ENCODE measurements at places on chromosomes 16 and 17.

DNA sequence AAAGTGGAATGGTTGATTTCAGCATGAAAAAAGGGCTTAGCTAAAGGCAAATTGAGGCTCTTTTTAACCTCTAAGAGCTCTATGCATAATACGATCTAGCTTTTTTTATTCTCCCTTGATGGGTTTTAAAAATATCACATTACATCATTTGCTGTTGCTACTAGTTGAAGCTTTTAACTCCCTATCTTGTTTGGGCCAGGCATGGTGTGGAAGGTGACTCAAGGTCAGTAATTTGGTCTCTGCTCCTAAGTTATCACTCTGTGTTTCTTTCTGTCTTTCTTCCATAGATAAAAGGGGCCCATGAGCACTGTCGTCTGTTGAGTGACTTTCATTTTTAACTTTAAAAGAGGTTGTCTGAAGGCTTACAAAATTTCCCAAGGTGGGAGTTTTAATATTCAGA lies 58.1 kb upstream of the GOT2 start:
- DNase-seq: no peak

DNA sequence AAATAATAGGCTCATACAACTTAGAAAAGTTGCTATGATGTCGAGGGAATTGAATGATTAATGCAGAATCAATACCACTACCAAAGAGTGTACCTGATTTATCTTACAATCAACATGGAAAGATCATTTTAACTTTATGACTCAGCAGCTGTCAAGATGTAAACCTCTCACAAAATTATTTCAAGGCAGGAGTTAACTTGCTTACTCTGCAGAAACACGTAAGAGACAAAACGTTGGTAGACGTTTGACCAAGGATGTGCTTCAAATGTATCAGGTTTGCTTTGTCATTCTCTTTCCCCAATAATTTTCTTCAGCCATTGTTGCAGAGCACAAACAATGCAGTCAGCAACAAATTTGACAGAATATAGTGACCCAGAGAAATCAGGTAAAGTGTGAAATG lies 415.8 kb upstream of the KIF2B start:
- DNase-seq: no peak

DNA sequence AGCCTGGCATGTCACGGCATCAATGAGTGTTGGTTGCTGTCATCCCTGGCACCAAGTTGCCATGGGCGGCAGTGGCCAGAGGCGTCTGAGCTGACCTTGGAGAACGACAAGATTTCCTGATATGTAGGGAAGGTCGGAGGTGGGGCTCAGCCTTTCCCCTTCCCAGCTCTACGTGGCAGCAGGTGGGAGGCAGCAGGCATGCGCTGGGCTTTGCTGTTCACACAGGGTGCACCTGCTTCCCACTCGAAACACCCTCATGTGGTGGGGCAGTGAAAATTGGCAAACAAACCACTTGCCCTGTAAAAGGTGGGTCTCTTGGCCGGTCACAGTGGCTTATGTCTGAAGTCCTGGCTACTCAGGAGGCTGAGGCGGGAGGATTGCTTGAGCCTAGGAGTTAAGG lies 12.3 kb upstream of the TFAP4 start:
- DNase-seq: no peak

GRCh38 chr17:57943140-57943539 lies 12.1 kb downstream of the CUEDC1 start:
- DNase-seq: no peak

DNA sequence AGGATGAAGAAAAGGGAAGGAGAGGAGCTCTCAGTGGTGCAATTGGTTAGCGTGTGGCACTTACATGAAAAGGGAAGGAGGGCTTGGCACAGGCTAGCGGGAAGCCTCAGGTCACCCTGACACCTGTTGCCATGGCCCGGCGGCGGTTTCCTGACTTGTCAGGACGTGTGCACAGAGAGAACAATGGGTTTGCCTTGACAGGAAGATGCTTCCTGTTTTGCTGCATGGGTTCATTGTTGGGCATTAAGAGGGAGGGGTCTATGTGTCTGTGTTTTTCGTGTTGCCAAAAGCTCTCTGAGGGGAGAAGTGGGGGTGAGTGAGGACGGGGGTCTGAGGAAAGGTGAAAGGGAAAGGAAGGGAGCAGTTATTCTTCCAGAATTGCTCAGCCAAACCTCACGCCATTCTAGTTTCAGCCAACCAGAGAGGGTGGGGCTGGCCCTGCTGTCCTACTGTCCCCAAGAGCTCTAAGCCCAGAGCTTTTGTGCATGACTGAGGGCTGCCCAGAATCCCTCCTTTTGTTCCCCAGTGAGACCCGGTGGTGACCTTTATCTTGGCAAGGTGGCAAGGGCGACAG lies 17.1 kb upstream of the CCR7 start:
- DNase-seq: no peak

DNA sequence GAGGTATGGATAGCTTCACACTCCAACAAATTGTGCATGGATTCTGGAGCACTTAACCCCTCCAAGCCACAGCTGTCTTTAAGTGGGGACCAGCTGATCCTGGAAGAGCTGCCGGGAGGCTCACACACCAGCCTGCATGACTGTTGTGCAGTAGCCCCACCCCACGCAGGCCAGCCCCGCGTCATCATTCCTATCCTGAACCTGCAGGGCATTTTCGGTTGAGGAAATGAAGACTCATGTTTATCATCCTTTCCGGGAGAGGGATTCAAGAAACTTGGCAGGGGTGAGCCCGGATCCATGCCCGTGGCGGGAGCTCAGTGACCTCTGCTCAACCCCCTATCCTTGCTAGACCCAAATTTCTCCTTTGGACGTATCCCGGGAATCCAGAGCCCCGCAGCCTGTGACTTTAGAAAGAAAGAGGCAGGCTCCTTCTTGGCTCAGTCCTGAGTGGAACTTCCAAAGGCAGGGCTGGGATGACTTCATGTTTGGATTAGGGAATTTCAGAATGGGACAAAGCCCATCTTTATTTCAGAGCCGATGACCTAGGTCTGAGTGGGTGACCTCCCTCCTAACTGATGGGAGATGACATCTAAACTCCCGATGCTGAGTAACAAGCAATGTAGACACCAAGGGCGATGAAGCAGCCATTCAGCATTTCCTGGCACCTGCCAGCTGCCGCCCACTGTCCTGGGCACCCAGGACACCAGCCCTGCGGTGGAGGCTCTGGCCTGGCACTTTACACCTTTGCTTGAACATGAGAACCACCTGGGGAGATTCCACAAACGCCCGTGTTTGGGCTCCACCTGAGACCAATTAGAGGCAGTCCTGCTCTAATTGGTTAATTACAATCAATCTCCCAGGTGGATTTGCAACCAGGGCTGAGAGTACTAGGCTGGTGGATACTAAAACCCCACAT lies 43.3 kb upstream of the CMIP start:
- no peak for DNase-seq

DNA sequence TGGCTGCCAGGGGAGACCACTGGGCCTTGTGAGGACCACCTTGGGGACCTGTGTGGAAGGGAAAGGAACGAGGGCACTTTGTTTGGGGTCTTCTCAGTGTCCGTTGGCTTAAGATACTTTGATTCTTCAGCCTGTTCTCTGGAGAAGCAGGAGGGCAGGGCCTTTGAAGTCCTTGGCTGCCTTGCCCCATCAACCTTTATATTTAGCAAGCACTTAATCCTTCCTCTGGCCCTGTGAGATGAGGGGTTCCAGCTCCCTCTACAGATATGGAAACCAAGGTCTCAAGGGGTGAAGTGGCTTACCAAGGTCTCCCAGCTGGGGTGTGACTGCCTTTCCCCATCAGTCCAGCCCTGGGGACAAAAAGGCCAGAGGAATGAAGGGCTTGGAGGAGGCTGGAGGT lies 28.5 kb downstream of the TTYH2 start:
- no peak for DNase-seq

- DNase-seq: no peak
These were observed 828.3 kb upstream of the EEF2KMT start for GRCh38 chr16:5925850-5926249.

DNA sequence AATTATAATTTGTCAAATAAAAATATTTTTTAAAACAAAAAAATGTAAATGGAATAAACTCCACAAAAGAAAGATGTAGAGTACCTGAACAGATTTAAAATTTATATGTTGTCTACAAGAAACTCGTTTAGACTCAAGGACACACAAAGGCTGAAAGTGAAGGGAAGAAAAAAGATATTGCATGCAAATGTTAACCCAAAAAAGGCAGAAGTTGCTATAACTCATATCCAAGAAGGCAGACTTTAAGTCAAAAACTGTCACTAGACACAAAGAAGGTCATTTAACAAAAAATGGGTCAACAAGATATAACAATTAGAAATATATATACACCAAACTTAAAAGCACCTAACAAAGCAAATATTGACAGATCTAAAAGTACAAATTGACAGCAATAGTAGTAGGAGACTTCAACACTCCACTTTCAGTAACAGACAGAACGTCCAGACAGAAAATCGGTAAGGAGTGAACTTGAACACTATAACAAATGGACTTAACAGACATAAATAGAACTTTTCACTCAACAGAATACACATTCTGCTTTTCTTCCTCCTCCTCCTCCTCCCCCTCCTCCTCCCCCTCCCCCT lies 40.8 kb upstream of the MYLK3 start:
- no peak for DNase-seq

- DNase-seq: peak; percentile 6
These were observed 90.6 kb downstream of the NXN start for GRCh38 chr17:888998-889441.

GRCh38 chr16:79844603-79845002 lies 244.1 kb upstream of the MAF start:
- no peak for DNase-seq

DNA sequence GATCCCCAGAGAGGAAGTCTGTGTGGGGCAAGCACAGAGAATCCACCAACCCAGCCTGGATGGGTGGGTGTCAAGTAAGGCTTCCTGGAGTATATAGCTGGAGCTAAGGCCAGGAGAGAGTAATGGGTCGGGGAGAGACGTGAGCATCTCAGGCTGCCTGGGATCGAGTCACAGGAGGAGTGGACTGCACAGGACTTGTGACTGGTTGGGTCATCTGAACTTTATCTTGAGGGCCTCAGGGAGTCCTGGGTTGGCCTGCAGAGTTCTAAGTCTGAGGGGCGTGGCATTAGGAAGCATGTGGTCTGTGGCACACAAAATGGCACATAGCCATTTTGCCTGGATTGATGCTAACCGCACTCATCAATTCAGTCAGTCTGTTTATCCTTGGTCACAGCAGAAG lies 1.5 kb downstream of the PLA2G15 start:
- no peak for DNase-seq

- no peak for DNase-seq
These were observed 17.7 kb upstream of the C16orf95 start for GRCh38 chr16:87334651-87335624.

GRCh38 chr17:78774956-78775571 lies 7.0 kb downstream of the CYTH1 start:
- peak; percentile 69 for DNase-seq

- peak; percentile 70 for DNase-seq
These were observed 891 bp downstream of the CORO1A start for GRCh38 chr16:30184096-30184890.

GRCh38 chr16:64469906-64470702 lies 651.8 kb downstream of the CDH11 start:
- DNase-seq: no peak

DNA sequence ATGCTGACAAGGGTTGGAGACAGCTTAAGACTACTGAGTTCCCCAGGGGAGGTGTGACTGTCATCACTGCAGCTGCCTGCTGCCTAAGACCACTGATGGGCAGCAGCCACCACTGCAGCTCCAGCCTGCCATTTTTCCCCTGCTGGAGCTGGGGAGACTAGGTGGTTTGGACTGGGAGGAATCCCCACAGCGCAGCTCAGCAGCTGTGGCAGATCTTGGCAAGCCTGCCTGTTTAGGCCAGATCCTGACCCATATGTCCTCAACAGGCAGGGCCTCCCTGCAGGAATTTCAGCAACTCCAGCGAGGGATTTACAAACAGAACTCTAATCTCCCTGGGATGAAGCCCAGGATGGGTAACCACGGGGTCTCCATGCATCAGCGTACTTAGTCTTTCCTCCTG lies 356.4 kb upstream of the TOM1L1 start:
- DNase-seq: no peak

DNA sequence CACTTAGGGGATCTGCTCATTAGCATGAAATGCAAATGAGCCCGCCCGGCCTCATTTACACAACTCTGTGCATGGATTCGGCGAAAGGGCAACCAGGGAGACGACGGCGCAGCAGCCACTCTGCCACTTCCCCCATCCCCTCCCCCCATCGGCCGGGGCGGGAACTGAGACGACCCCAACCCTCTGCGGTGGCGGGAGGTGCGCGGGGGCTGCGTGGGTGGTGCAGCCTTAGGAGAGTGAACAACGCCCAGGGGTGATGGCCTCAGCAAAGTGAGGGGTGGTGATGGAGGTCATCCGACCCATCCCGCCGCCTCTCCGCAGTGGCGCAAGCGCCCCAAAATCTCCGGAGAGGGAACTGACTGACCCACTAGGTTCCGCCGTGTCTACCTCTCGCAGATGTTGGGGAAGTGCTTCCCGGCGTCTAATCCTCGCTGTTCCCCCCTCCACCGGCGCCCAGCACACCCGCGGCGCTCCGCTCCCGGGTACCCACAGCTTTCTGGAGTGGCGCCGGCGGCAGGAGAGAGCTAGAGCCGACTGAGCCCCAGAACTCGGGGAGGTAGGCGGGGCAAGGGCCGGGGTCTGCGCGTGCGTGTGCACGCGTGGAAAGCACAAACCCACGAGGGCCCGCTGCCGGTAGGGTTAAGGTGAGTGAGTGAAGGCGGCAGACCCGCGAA lies 1.4 kb upstream of the CACNA1G start:
- peak; percentile 46 for DNase-seq

DNA sequence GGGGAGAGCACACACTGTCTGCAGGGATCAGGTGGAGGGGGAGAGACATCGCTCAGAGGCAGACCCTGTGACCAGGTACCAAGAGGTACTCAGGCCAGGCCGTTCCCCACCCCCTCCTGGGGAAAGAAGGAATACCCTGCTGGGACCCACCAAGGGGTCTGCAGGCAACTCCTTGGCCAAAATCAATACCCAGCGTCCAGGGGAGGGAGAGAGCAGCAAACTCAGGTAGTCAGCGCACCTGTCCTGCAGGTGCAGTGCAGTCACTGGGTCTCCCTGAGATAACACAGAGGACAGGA lies 57.5 kb upstream of the DOC2B start:
- no peak for DNase-seq

DNA sequence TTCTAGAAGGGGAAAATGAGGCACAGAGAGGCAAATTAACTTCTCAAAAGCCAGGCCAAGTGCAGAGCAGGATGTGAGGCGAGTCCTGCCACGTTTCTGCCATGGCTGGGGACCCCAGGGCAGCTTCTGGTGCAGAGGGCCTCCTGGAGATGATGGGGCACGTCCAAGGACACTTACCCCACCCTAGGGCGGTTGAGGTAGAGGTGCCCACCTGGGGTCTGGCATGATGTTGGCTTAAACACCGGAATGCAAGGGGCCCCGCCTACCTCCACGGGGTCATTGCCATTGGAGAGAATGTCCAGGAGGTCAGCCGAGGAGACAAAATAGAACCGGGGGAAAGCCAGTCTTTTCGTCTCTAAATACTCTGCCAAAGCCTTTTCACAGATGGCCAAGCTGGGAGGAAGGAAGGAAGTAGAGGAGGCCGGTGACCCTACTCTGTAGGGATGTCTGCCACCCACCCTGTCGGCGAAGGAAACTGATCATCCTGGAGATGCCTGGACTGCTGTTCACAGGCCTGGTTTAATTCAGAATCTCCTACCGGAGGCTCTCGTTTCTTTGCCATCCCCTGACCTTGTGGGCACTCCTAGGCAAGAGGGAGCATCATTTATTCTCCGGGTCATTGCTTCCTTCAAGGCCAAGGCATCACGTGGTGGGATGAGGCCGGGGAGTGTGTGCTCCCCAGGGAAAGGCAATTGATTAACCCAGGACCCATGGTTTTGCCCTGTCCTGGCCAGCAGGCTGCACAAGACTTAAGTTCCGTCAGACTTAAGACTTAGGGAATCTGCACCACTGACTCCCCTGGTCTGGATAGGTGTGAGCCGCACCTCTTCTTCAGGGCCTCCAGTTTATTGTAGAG lies 70.5 kb downstream of the DNAH17 start:
- no peak for DNase-seq

GRCh38 chr16:47753659-47754058 lies 292.5 kb downstream of the PHKB start:
- DNase-seq: no peak

Measured in stimulated activated CD4-positive, alpha-beta T cell treated with anti-CD3 and anti-CD28 coated beads, Interleukin-2, amount 100 ng/mL, for 24 hours (primary cell).